Activated CD4-positive, alpha-beta T cell treated with anti-CD3 and anti-CD28 coated beads for 24 hours (primary cell): ENCODE measurements at places on chromosomes 7 and 10.

GRCh38 chr10:55351431-55351830 lies 550.4 kb upstream of the PCDH15 start:
- no peak for DNase-seq

DNA sequence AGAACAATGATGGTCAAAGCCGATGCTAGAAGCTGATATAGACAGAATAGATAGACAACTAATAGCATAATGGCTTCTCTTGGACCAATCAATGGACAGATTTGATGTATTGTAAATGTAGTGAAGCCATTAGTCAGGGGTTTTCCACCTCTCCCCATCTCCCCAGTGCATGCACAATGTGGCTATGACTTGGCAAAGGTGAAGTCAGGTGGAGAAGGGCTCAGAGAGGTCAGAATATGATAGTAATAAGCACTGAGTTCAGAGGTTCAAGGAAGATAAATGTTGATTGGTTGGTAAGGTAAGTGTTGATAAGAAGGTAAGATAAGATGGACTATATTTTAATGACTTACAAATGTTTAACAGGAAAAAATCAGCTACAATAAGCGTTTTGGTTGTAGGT lies 28.5 kb downstream of the BLNK start:
- DNase-seq: no peak

- no peak for DNase-seq
These were observed 252.0 kb upstream of the GRB10 start for GRCh38 chr7:51034521-51035264.

DNA sequence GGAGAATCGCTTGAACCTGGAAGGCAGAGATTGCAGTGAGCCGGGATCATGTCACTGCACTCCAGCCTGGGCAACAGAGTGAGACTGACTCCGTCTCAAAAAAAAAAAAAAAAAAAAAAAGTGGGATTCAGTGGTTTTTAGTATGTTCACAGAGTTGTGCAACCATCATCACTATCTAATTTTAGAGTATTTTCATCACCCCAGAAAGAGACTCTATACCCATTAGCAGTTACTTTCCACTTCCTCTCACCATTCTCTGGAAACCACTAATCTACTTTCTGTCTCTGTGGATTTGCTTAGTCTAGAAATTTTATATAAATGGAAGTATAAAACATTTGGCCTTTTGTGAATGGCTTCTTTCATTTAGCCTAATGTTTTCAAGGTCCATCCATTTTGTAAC lies 113.4 kb downstream of the ST7 start:
- DNase-seq: no peak

DNA sequence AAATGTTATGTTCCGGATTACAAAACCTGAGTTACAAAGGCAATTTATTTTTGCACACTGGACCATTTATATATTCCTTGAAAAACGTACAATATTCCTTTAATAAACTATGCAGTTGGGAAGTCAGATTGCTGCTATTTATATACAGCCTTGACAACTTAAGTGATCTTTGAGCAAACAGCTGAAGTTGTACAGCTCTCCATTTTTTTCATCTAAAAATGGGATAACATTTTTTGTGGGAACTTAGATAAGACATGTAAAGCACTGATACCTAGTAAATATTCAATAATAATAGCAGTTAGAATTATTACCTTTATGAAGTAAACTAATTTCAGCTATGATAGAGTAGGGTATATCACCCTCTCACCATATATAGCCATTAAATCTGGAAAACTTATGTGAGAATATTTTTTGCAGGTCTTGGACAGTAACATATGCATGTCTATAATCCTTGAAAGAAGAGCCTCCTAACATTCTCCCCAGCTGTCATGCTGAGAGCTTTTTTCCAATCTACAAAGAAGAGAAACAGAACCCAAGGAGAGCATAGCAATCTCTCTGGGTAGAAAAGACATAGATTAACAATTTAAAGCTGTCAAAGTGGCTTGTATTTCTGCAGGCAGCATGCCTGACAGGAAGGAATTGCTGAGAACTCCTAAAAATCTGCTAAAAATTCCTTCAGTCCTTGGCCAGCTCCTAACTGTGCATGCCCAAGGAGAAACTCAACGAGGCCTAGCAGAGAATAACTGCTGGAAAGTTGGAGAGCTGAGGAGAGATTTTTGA lies 326.0 kb downstream of the CRPPA start:
- no peak for DNase-seq

DNA sequence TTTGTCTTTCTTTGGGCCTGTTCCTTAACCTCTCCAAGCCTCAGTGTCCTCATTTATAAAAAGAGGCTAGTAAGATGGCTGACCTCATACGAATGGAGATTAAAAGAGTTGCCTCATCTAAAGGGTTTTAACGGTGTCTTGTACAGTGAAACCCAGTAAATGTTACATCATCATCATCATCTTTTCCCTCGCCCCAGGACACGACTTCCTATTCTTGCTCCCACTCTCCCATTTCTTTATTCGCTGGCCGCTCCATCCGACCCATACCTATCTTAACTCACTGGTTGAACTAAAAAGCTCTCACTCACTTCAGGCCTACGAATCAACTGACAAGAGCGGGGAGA lies 554 bp downstream of the FRA10AC1 start:
- no peak for DNase-seq

- no peak for DNase-seq
These were observed 87.3 kb downstream of the C10orf105 start for GRCh38 chr10:71632200-71632820.

- no peak for DNase-seq
These were observed 2.7 kb downstream of the CHST15 start for GRCh38 chr10:124090601-124091209.

GRCh38 chr10:77231884-77232610 lies 405.6 kb downstream of the KCNMA1 start:
- DNase-seq: no peak

DNA sequence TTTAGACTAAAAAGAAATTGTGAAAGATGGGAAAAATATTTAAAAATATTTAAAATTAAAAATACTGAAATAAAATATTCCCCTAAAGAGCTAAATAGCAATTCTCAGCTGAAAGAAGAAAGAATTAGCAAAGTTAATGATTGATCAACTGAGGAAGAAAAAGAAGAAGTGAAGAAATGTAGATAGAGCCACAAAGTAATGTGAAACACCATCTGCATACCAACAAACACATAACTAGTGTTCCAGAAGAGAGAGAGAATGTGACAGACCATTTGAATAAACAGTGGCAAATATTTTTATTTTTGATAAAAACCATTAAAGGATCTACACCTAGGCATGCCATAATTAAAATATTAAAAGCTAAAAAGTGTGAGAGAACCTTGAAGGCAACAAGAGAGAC lies 784.5 kb upstream of the ZWINT start:
- no peak for DNase-seq

GRCh38 chr10:32347363-32348022 lies 535 bp upstream of the EPC1 start:
- DNase-seq: no peak

GRCh38 chr7:134458341-134458805 lies 527 bp downstream of the AKR1B1 start:
- peak; percentile 36 for DNase-seq

DNA sequence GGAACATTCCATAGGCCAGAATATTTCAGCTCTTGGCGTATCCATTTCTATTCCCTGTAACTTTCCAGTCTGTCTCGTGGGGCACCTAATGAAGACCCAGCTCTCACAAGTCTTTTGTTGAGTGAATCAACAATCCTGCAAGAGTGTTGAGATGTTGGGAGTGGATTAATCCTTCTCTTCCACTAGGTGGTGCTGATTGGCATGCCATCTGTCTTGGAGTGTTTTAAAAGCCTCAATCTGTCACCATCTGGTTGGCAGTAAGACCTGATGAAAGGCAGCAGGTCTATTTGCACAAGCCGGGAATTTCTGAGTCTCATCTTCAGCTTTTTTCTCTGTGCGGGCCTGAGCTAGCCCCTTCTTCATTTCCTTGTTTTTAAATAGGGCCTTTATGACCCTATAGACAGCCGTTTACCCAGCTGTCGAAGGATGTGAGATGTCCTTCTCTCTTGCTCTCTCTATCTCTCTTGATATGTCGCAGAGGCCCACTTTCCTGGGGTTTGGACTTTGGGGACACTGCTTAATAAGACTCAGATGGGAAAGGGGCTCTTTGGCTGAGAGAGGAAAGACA lies 180.5 kb downstream of the ZNF365 start:
- no peak for DNase-seq

GRCh38 chr7:50645186-50645585 lies 80.0 kb upstream of the DDC start:
- no peak for DNase-seq

DNA sequence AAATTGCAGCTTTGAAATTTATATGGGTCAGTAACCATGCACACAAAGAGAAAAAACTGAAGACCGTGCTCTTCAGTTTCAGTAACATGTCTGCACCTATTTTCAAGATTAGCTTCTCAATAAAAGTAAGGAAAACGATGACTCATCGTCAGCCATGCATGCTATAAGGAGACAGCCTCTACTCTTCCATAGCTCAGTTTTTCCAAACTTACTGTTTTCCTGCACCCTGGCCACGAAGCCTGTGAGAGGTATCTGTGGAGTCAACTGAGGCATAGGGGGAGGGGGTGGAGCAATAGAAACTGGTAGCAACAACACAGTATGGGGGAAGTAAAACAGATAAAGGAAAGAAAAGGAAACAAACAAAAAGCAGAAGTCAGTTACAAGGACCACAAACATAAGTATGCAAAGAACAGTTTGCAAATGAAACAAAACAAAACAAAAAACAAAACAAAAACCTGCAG lies 58.0 kb downstream of the PDSS1 start:
- no peak for DNase-seq
